ENCODE measurements at places on chromosomes 12 and 14. TPM values are rescaled to one million over a fixed set of nuclear protein-coding genes. Genes with fewer than 3 reads are reported as not detected.

The YLPM1 gene
- total RNA-seq = 25.1 TPM

The TSHR gene
- not detected for total RNA-seq

The METTL17 gene
- total RNA-seq = 99.0 TPM

The FLRT2 gene
- not detected for total RNA-seq

The MYF5 gene
- total RNA-seq = not detected

The NUP37 gene
- total RNA-seq = 81.6 TPM

The KRT1 gene
- total RNA-seq = not detected

DNA sequence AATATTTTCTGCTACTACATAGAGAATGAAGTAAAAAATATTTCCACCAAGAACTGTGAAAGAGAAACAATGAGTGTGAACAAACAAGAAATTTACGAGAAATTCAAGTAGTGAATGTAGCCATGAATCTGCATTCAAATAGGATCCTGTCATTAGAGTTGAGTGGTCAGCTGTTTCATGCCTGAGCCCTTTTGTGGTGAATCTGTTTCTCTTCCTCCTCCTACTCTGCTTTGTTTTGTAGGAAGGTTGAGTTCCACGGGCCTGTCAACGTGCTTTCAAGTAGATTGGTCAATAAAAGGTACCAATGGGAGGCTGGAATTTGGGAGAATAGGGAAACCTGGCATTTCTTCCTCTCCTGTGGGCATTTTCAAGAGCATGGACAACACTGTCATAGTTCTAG is 1749.6 kb upstream of the FLRT2 start:
- H3K4me3 ChIP-seq = no peak overlapping the region
- H3K36me3 ChIP-seq = no peaks in the 10 kb centered on the region
- no peak overlapping the region for H3K27ac ChIP-seq
- no peaks in the 10 kb centered on the region for H3K4me1 ChIP-seq

- no peak for DNase-seq
- H3K27me3 ChIP-seq = peaks cover 42% of the 10 kb centered on the region
- H3K4me3 ChIP-seq = no peak overlapping the region
- H3K36me3 ChIP-seq = no peaks in the 10 kb centered on the region
- H3K27ac ChIP-seq = no peak overlapping the region
These were observed 90.8 kb upstream of the DAAM1 start for GRCh38 chr14:59097681-59098080.

GRCh38 chr12:22275843-22276242 is 58.7 kb downstream of the ST8SIA1 start:
- peak overlapping the region; percentile 64 for H3K27ac ChIP-seq
- no peaks in the 10 kb centered on the region for H3K27me3 ChIP-seq
- H3K4me1 ChIP-seq = peaks cover 13% of the 10 kb centered on the region
- H3K36me3 ChIP-seq = no peaks in the 10 kb centered on the region

- no peaks in the 10 kb centered on the region for H3K36me3 ChIP-seq
- H3K4me1 ChIP-seq = peaks cover 22% of the 10 kb centered on the region
- DNase-seq = no peak
These were observed 3.5 kb upstream of the ARF3 start for GRCh38 chr12:48960834-48961233.

DNA sequence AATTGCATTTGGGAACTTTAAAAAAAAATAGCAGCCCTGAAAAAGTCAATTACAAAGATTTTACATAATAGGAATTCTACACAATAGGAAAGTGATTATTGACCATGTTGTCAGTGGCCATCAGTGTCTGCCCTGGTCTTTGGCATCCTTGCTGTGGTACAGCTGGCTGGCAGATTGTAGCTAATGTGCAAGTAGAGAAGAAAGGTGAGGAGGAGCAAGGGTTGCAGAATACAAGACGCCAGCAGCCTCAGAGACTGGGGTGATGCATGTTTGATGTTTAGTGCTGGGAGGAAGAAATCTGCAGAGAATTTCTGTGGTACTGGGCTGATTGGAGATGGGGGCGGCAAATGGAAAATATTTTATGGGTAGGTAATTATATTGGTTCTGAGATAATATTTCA is 322.9 kb downstream of the TMEM117 start:
- no peak overlapping the region for H3K4me3 ChIP-seq
- no peak overlapping the region for H3K27ac ChIP-seq
- no peaks in the 10 kb centered on the region for H3K27me3 ChIP-seq
- no peak for DNase-seq
- H3K36me3 ChIP-seq = no peaks in the 10 kb centered on the region

GRCh38 chr12:3097186-3097804 is 20.1 kb downstream of the TSPAN9 start:
- DNase-seq = no peak
- peaks cover 8% of the 10 kb centered on the region for H3K4me1 ChIP-seq
- H3K36me3 ChIP-seq = no peaks in the 10 kb centered on the region
- no peak overlapping the region for H3K27ac ChIP-seq
- no peak overlapping the region for H3K4me3 ChIP-seq
- H3K27me3 ChIP-seq = no peaks in the 10 kb centered on the region

DNA sequence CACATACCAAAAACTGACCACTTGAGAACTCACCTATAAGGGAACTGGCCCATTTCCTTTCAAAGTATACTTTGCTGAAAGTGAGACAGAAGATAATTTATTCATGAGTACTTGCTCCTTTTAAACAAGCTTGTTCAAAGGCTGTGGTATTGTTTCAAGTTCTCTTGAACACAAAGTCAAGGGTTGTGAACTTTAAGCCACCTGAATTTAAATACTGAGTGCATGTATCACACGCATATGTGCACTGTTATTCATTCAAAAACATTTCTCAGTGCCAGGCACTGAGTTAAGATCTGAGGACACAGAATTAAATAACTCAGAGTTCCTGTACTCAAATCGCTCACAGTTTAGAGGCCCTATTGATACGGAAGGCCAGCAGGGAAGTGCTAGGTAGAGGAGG is 19.1 kb upstream of the LDHB start:
- H3K36me3 ChIP-seq = no peaks in the 10 kb centered on the region
- H3K27ac ChIP-seq = no peak overlapping the region
- DNase-seq = no peak

DNA sequence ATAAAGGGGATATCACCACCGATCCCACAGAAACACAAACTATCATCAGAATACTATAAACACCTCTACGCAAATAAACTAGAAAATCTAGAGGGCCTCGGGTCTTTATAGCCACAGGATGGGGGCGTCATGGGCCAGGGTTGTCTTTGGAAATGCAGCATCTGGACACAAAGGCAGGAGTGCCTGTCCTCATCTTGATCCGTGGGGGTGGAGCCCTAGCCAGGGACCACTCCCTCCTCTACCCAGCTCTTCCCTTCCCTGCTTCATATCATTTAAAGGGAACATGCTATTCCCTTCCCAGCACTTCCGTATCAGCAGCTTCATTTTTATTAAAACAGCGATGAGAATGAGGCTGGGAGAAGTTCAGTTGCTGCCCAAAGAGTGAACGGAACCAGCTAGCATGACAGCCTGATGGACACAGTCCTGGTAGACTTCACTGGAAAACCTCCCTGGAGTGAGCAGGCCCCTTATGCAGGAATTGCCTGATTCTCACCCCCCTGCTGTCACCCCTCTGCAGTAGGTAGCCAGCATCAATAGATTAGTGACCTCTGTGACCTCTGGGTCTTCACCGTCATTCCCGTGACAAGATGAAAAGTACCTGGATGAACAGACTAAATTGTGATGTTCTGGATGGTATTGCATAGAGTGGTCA is 251.4 kb upstream of the RGS6 start:
- H3K27me3 ChIP-seq = no peaks in the 10 kb centered on the region
- H3K4me3 ChIP-seq = no peak overlapping the region
- no peaks in the 10 kb centered on the region for H3K36me3 ChIP-seq
- H3K27ac ChIP-seq = no peak overlapping the region

GRCh38 chr12:110579535-110580253 is 3.4 kb downstream of the PPTC7 start:
- peaks cover 61% of the 10 kb centered on the region for H3K4me1 ChIP-seq
- no peaks in the 10 kb centered on the region for H3K27me3 ChIP-seq
- no peak for DNase-seq

DNA sequence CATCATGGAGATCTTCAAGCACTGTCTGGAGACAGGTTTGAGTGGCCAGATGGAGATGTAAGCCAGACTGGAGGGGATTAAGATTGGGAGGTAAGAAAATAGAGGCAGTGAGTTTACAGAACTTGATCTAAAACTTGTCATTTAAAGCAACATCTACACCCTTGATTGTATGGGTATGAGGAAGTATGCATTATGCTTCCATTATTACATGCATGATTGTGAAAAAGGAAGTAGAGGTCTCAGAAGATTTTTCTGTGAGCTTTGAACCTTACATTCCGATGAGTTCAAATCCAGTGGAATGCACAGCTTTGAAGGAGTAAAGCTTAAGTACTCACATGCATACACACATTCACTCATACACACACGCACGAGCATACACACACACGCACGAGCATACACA is 550.8 kb downstream of the MED13L start:
- no peaks in the 10 kb centered on the region for H3K4me1 ChIP-seq
- no peak for DNase-seq
- no peaks in the 10 kb centered on the region for H3K36me3 ChIP-seq
- no peak overlapping the region for H3K27ac ChIP-seq

DNA sequence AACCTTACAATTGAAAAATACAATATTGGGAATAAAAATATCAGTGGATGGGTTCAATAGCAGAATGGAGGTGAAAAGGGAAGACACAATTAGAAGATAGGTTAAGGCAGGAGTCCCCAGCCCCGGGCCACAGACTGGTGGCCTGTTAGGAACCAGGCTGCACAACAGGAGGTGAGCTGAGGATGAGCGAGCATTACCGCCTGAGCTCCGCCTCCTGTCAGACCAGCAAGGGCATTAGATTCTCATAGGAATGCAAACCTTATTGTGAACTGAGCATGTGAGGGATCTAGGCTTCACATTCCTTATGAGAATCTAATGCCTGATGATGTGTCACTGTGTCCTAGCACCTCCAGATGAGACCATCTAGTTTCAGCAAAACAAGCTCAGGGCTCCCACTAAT is 27.3 kb upstream of the ST8SIA1 start:
- no peaks in the 10 kb centered on the region for H3K36me3 ChIP-seq
- H3K4me1 ChIP-seq = no peaks in the 10 kb centered on the region
- no peak overlapping the region for H3K4me3 ChIP-seq
- no peak for DNase-seq
- H3K27me3 ChIP-seq = no peaks in the 10 kb centered on the region

All from PC-3 (cell line).